ENCODE measurements at places on chromosomes 2 and 18. TPM values are rescaled to one million over a fixed set of nuclear protein-coding genes. Genes with fewer than 3 reads are reported as not detected.

The DPP10 gene
- total RNA-seq, result 1.1 TPM

The SRD5A2 gene
- not detected for total RNA-seq

The PTCD3 gene
- 131 TPM for total RNA-seq

The RTP5 gene
- not detected for total RNA-seq

Measured in skin of body (tissue), 3 donors.